AG10803 (cell line): ENCODE measurements at places on chromosomes 7 and 10.

- DNase-seq: no peak
Observed at GRCh38 chr7:36910859-36911258, 186.6 kb upstream of the AOAH start.

- peak; percentile 55 for DNase-seq
Observed at GRCh38 chr10:100506596-100507356, 12.9 kb downstream of the SEC31B start.

GRCh38 chr7:70259502-70259901, 661.2 kb downstream of the AUTS2 start:
- peak; percentile 77 for DNase-seq

- no peak for DNase-seq
Observed at GRCh38 chr7:149625947-149626392, 128.4 kb upstream of the ZNF746 start.

GRCh38 chr7:51982653-51983052, 666.0 kb upstream of the COBL start:
- no peak for DNase-seq

DNA sequence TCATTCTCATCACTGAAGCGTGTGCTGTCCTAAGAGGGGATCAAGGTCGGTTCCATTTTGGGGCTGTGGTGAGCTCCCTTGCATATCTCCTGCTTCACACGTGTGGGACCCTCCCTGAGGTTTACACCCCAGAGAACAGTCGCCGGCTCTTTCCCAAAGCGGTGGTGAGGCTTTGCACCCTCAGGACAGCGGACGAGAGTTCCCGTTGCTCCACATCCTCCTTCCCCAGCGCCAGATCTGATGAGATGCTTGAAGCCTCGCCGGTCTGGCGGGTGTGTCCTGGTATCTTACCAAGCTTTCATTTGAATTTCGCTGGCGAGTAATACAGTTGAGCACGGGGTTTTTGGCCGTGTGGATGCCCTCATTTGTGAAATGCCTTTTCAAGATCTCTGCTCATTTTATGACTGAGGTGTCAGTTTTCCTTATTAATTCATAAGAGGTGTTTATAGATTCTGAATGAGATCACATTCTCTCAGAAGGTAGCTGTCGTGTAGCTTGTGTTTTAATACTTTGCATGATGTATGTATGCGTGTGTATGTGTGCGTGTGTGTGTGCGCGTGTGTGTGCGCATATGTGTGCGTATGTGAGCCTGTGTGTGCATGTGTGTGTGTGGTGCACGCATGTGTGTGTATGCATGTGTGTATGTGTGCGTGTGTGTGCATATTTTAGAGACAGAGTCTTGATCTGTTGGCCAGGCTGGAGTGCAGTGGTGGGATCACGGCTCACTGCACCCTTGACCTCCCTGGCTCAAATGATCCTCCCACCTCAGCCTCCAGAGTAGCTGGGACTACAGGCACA, 30.7 kb downstream of the ELFN1 start:
- DNase-seq: no peak

GRCh38 chr10:86480571-86480970, 41.0 kb downstream of the WAPL start:
- no peak for DNase-seq

GRCh38 chr10:59337201-59337652, 25.1 kb downstream of the FAM13C start:
- DNase-seq: peak; percentile 85

DNA sequence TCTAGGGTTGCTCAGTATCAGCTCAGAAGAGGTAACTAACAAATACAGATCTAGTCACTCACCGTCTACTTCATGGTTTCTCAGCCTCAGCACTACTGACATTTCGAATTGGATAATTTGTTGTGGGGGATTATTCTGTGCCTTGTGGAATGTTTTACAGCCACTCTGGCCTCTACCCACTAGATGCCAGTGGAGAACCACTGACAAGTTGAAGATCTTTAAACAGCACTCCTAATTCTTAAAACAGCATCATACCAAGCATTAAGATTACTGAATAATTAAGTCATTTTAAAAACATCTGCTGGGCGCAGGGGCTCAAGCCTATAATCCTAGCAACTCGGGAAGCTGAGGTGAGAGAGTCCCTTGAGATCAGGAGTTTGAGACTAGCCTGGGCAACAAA, 82.6 kb downstream of the UPF2 start:
- DNase-seq: no peak

DNA sequence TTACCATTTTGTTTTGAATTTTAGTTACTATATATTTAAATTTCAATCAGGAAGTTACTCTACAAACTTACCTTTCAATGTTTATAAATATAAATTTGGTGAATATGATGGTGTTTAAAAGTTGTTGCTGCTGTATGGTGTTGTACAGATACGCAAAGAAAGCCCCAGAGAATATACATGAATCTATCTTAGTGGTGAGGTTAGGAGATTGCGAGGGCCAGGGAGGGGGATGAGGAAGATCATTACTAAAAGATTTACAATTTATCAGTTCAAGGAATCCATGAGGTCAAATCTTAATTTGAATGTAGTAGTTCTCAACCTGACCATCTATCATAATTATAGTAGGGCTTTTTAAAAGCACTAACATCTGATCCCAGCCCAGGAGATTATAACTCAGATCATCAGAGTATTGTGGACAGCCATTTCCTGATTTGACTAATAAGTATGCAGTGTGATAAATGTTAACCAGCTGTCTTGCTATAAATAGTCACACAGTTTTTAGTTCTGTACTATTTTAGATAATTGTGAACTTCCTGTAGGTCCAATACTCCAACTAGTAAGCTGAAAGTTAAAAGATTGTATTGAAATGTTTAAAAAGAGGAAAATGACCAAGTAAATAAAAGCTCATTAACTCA, 23.6 kb downstream of the FAM3C start:
- DNase-seq: peak; percentile 54

DNA sequence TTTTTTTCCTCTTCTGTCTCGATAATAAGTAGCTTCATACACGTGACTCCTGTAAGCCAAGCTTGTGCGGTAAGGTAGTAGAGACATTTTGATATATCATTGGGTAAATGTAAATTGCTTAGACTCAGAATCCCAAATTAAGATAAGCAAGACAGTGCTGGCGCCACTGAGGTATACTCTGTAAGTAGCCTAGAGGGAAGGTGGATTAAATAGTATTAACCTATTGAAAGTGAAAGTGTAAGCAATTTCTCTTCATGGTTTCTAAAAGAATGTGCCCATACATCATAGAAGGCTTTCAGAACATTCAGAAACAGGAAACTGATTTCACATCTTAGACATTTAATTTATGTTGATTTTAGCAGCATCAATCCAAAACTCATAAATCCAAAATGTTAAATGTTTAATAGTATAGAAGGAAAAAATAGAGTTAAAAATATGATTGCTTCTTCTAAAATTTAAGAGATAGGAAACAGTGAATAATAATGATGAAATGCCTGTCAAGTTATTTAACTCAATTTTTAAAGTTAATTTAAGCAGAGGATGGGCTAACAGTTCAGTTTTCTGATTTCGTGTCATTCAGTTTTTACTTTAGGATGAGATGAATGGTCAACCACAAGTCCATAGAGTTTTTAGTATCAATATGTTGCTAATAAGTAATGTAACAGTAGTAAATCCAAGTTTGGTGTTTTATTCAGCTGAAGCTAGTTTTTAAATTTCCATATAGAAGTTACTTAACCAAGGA, 36.8 kb downstream of the LRRC72 start:
- DNase-seq: no peak

- peak; percentile 51 for DNase-seq
Observed at GRCh38 chr7:117385363-117386109, 41.8 kb downstream of the ASZ1 start.

- DNase-seq: no peak
Observed at GRCh38 chr10:80709866-80710265, 172.2 kb downstream of the SH2D4B start.

- no peak for DNase-seq
Observed at GRCh38 chr10:122057841-122058413, 69.0 kb downstream of the TACC2 start.

GRCh38 chr10:124126145-124126982, 33.0 kb upstream of the CHST15 start:
- peak; percentile 10 for DNase-seq

GRCh38 chr7:25844102-25844870, 307.7 kb upstream of the NFE2L3 start:
- peak; percentile 34 for DNase-seq

GRCh38 chr10:12351447-12351846, 2.1 kb downstream of the CAMK1D start:
- no peak for DNase-seq

- DNase-seq: no peak
Observed at GRCh38 chr7:103870664-103871063, 118.8 kb downstream of the RELN start.

GRCh38 chr7:100089458-100090196, 858 bp downstream of the COPS6 start:
- DNase-seq: peak; percentile 22

GRCh38 chr7:132158841-132159240, 417.4 kb downstream of the PLXNA4 start:
- no peak for DNase-seq

- no peak for DNase-seq
Observed at GRCh38 chr10:101807158-101807557, 11.1 kb downstream of the OGA start.

DNA sequence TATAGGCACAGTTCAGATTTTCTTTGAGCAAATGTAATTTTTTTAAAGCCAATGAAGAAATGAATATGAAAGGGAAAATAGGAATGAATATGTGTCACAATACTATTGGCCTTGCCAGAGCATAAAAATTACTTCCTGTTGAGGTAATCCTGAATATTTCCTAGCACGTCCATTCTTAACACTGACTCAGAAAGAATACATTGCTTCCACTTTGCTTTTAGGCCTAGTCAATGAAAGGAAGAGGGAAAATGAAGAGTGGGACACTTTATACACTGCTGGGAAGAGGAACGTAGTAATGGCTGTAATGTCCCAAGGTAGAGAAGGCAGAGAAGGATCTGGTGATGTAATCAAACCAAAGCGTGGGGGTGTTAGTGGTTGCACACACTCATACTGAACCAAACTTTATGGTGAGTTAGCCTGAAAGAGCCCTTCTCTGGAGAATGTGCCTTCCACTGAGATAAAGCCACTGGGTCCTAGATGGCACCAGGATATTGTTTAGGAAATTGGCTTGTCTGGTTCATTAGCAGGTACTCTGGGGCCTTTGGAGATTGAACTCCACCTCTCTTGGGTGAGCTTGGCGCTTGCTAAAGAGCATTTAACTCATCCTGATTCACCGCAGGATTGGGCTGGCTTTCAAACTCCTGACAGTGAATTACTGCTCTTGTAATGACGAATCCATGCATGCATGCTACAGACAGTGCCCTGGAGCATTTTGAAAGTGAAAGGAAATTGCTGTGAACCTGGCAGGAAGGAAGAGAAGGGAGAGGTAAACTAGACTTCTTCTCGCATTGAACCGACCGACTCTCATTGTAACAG, 254.9 kb downstream of the KIAA1217 start:
- peak; percentile 93 for DNase-seq

DNA sequence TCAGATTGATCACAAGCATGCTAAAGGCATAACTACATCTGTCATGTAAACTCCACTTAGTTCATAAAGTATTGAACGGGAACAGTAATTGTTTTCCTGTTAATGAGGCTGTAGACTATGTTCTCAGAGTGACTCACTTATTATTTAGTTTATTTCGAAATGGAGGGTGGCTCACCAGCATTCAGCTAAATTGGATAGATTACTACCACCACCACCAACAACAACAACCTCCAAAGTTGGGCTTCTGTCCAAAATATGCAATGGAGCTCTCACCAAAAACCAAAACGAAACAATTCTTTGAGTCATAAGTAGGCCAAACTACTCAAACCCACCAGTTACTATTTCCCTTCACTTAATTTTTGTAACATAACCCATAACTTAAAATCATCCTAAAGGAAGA, 127.9 kb upstream of the NRBF2 start:
- peak; percentile 84 for DNase-seq

DNA sequence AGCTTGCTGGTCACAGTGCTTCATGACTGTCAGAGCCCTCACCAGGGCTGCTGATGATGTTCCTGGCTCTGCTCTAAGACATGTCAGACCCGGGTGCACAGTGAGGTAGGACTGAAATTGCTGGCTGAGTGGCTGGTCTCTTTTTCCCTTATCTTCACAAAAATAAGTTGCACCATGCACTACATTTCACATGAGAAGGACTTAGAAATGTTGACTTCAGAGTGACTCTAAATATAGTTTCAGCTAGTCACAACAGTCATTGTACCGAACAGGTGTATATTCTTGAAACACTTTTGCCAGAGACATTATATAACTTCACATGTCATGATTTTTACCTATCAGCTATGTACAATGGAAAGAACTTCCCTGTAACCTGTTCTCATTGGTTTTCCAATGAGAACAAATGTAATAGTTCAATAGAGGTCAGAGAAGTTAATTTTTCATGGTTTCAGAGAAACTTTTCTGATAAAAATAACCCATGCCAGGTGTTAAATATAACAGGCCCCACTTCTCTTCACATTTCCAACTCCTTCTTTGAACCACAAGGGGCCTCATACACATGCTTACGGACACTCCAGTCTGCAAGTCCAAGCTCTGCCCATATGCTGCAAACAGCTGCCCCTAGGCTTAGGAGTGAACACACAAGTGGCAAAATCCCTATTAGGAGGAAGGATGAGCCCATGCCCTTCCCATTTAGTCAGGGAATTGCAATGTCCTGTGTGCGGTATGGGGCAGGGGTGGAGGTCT, 115.6 kb downstream of the CDK6 start:
- DNase-seq: no peak

DNA sequence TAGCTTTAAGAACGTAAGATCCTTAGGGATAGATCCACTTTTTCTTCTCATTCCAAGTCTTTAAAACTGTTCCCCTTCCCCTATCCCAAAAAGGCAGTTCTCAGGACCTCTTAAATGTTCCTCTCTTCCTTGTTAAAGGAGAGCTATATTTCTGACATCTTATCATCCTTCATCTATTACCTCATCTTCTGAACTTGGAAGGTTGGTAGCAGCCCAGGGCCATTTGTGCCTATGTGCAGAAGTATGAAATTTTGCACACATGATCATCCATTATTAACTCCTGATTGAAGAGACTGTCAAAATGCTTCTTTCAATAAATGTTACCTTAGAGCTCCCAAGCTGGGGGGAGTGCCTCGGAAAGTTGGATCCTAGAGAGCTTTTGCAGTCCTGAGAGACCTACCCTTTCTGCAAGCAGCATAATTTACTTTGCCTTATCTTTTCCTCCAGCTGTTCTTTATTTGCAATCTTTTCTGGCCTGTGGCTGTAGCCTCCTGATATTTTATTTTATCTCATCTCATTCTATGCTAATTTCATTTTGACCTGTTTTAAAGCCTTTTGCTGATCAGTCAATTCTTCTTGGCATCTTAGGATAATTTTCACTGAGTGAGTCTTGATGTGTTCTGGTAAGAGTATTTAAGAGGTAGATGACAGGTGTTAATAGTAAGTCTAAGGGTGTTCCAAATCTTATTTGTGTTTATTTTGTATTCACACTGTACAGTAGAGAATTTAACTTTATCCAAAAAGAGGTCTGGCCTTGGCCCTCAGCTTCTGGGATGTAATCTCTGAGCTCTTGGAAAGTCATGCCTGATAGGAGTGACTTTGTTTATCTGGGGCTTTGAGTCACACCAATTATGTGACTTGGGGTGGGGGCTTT, 135.0 kb upstream of the PDLIM1 start:
- no peak for DNase-seq

GRCh38 chr10:60710041-60710440, 68.2 kb upstream of the CDK1 start:
- no peak for DNase-seq
